EH (cell line): ENCODE measurements at places on chromosomes 3 and 15.
A peak's percentile ranks its signal among the peaks of the same experiment; 100 is the strongest.

- no peak for DNase-seq
These were observed 2.2 kb downstream of the C15orf62 start for GRCh38 chr15:40772014-40772413.

- DNase-seq: no peak
These were observed 28.7 kb upstream of the LHFPL4 start for GRCh38 chr3:9582332-9582731.

GRCh38 chr3:104069114-104069513, 1297.6 kb upstream of the ALCAM start:
- DNase-seq: no peak

- DNase-seq: peak; percentile 12
These were observed at the start of gene UBAP1L for GRCh38 chr15:65115086-65115485. Gene UBAP1L (minus strand): TSS chr15:65115200. CDS start chr15:65106215, 8,985 bp downstream.

GRCh38 chr3:184911570-184911969, 99.6 kb downstream of the VPS8 start:
- no peak for DNase-seq

- DNase-seq: no peak
These were observed 46.6 kb downstream of the SLC6A6 start for GRCh38 chr3:14448756-14449727.

- no peak for DNase-seq
These were observed 36.6 kb upstream of the SH3GL3 start for GRCh38 chr15:83410532-83410931.

DNA sequence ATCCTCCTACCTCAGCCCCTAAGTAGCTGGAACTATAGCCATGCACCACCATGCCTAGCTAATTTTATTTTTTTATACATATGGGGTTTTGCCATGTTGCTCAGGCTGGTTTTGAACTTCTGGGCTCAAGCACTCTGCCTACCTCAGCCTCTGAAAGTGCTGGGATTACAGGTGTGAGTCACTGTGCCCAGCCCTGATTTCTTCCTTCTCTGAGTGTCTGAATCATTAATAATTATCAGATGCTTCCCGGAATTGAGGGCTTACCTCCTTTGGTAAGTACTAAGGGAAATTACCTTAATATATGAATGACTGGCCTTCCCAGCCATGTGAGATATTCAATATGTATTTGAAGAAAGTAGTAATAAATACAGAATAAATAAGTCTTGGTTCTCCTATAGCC, 7.2 kb downstream of the CLPX start:
- DNase-seq: no peak

DNA sequence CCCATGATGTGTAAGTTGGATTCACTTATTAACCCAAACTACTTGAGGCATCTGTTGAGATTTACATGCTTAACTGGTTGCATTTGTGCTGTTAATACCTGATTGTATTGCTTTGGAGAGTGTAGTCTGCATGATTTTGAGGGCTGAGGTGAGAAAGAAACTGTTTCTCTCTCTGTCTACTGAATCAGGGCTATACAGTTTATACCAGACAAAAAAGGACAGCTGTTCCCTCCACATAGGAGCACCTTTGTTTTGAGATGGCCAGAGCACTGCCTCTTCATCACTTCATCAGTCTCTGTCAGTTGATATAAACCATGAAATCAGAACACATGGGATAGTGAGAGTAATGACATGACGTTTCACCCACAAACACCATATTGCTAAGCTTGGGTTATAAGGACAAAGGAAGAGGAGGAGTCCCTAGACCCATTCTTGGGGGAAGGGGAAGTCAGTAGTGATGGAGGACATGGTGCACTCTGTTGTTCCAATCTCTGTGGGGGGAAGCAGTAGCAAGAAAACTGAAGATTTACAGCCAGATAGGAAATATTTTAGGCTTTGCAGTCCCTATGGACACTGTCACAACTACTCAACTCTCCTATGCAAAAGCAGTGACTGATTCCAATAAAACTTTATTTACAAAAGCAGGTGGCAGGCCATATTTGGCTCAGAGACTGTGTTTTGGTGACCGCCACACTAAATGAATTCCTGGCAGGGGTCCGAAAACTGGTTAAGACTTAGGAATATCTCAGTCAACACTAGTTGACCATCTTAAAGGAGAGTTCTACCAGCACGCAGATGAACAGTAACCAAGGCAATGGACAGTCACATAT, 123.9 kb upstream of the NR2E3 start:
- DNase-seq: no peak

GRCh38 chr3:16056217-16056616, 118.3 kb upstream of the GALNT15 start:
- no peak for DNase-seq

- DNase-seq: no peak
These were observed 78.2 kb upstream of the STAC start for GRCh38 chr3:36302158-36302509.

- peak; percentile 94 for DNase-seq
These were observed 10.6 kb upstream of the KIF23 start for GRCh38 chr15:69403594-69403993.

DNA sequence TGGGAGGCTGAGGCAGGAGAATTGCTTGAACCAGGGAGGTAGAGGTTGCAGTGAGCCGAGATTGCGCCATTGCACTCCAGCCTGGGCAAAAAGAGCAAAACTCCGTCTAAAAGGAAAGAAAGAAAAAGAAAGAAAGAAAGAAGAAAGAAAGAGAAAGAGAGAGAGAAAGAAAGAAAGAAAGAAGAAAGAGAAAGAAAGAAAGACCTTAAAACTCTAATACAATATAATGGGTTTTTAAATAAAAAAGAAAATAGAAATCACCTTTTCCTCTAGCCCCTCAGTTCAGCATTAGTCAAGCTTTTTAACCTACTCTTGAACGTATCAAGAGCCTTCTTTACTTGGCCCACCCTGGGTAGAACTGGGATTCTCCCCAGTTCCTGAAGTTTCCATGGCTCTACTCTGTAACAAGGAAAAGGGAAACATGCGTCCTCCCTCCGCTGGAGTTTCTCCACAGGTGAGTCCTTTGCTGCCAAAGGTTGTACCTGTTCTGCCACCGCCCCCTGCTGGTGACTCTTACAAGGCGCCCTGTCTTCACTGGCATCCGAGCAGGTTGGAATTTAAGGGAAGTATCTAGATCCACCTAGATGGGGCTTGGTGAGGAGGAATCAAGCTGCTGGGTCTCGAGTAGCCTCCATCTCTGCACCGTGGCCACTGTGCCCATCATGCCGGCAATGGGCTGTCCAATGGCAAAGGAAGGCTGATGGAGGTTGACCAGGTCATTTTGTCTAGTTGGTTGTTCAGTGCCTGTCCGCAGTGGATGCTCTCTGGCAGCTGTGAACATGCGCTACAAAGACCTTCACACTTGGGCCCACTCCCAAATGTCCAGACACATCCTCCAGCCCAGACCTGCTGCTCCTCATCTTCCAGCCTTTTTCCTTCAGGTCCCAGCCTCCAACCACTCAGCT, 20.6 kb upstream of the EPHB3 start:
- DNase-seq: peak; percentile 30

GRCh38 chr3:36542186-36542585, 161.9 kb downstream of the STAC start:
- peak; percentile 71 for DNase-seq

- no peak for DNase-seq
These were observed 33.2 kb upstream of the TRIM59 start for GRCh38 chr3:160482796-160483195.

DNA sequence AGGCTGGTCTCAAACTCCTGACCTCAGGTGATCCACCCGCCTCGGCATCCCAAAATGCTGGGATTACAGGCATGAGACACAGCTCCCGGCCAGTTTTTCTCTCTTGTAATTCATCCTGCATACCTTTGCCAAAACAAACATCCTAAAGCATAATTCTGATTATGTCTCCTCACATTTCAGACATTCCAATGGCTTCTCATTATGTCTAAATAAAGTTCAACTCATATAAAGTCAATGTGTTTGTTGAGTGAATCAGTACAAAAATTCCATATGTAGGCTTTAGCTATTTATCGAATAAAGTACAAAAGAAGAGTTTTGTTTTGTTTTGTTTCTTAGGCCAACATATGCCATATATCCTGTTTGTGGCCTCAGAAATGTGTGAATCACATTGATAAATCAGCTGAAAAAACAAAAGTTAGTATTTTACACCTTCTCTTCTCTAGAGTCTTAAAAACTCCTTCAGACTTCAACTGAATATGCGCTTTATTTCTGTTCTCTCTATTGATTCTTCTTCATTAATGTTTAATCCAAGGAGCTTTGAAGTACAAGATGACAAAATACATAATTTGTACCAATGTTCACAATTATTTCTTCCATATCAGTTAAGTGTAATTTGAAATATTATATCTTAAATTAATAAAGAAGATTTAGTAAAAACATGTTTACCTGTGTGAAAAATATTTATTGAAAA, 165.8 kb downstream of the MECOM start:
- DNase-seq: peak; percentile 48

- peak; percentile 44 for DNase-seq
These were observed 564 bp upstream of the PIGZ start for GRCh38 chr3:196969134-196969659.

- no peak for DNase-seq
These were observed 2.1 kb upstream of the AMOTL2 start for GRCh38 chr3:134376385-134376765.

GRCh38 chr3:73188707-73189106, 127.2 kb downstream of the EBLN2 start:
- DNase-seq: peak; percentile 4

DNA sequence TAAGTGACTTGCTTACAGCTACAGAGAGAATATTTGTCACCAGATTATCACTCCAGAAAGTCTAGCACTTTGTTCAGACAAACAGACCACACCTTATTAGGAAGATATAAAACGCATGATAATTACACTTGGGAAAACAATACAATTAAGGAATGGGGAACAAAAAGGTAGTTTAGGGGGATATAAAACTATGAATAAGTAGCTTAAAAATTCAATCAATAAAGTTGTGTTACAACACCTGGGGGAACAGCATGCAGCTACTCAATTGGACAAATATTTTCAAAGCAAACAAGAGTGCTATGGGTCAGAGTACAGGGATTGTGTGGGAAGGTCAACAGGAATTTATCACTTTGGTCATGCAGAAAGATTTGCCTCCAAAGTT, 15.1 kb downstream of the CLDN1 start:
- DNase-seq: no peak

DNA sequence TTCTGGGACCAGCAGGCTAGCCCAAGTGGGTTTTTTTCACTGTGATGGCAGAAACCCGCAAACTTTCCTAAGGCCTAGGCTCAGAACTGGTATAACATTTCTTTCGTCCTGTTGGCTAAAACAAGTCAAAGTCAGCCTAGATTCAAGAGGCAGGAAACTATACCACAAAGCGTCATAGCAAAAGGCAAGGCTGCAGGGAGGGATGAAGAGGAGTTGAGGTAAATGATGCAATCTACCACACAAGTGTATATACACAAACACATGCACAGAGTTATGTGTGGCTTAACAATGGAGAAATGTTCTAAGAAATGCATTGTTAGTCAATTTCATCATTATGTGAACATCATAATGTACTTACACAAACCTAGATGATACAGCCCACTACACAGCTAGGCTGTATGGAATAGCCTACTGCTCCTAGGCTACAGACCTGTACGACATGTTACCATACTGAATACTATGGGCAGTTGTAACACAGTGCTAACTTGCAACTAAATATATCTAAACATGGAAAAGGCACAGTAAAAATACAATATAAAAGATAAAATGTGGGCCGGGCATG, 225.6 kb downstream of the TBL1XR1 start:
- DNase-seq: no peak

DNA sequence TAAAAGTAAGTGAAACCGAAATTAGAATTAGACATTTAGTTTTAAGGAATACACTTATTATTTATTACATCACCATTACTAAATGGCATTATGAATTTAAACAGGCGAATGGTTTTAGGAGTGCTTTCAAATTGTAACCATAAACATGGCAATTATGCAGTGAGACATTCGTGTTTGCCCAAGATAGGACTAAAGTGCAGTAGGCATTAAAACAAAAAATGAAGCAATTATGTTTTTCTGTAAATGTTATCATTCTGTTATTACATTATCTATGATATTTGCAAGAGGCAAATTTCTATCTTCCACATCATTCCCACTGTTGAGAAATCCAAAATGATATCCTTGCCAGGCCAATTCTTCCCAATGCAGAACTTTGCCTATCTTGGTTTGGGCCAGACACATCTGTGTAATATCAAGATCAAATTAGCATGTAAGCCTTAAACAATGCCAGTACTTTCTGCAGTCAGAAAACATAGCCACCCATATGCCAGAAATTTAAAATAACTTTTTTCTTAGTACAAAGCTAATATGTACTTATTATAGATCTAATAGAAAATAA, 156.9 kb downstream of the ATP8B4 start:
- no peak for DNase-seq

DNA sequence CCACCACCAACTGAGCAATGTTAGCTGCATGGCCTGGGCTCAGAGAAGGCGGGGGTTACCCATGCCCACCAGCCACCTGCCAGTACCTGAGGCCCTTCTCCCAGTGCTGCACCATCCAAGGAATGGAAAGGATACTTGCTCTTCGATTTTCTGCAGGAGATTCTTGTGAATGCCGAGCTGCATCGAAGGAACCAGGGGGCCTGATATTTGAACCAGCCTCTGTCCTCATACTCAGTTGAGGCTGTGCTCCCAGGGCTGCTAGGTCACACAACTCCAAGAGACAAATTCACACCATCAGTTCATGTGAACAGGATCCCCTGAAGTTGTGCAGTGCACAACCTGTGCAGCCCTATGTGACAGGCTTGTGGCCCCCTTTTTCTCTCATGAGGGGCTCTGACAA, 18.0 kb downstream of the PLA2G4F start:
- no peak for DNase-seq

DNA sequence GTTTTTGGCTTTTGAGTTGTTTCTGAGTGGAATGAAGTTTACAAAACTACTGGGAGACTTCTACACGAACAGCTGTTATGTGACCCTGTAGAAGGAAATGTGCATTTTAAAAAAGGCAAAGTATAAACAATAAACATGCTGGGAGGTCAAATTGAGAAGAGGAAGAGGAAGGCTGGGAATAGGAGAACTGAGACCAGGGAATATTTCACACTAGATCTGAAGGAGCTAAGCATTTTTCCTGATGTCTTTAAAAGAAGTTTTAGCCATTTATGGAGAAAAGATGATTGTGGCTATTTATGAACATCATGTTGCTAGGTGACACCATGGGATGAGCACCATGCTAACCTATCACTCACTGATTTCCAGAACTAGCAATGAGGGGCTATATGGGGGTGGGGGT, 76.3 kb upstream of the FAM98B start:
- no peak for DNase-seq

GRCh38 chr3:188158731-188159310, 4.9 kb downstream of the LPP start:
- DNase-seq: no peak

DNA sequence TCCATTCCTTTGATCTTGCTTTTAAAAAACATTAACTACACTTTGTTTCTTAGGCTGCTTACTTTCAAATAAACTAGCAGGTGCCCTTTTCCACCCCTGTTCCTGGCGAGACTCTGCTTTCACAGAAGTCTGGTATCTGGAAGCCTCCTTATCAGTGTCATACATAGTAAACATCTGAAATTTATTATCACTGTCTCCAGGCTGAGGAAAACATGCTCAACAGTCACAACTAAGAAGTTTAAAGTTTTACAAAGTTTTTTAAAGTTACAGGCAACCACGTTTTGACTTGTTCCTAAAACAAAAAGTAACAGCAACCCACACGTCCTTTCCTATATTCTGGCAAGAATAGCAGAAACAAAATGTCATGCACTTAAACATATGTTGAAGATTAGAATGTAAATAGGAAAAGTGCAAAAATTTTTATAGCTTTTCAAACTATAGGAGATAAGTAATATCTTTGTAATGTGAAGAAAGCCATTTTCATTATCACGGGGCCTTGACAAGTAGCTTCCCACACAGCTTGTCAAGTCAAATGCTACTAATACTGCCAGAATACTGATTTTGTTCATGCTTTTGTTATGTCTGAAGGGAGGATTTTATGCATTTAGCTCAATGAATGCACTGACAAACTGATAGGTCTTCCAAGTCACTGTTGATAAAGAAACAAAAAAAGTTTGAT, 275.2 kb upstream of the KCNMB2 start:
- DNase-seq: no peak
